ENCODE measurements at places on chromosomes 7 and 10.

DNA sequence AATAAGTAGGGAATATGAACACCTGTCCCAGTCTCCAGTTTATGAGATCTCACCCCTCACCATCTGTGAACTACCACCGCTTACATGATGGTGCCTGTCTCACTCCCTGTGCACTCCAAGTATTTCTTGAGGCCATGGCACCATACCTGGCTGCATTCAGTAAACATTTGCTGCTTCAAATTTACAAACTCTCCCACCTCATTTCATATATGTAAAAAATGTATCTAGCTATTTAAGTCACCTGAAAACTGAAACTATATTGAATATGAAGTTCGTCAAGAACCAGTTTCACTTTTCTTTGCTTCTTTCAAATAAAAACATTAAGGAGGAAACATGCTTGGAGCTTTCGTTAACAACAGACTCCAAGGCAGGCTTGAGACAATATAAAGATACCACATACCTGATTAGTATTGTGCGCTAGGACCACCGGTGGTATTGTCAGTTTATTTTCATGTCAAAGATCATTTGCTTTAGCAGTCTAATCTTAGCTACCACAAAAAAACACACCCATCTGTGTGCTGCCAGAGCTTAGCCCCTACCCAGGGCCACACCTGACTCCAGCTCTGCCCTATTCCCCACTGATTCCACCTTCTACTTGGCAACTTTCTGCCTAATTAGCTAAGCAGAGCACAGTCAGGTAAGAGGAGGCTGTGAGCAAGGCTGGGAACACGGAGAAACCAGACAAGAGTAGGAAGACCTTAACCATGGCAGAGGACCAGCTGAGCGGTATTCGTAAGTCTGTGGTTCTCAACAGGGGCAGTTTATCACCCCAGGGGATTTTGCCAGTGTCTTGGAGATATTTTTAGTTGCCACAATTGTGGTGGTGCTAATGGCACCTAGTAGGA, 92.0 kb downstream of the ZFAND4 start:
- no peak for DNase-seq

GRCh38 chr7:67692425-67692824, 695.8 kb downstream of the TYW1 start:
- no peak for DNase-seq

DNA sequence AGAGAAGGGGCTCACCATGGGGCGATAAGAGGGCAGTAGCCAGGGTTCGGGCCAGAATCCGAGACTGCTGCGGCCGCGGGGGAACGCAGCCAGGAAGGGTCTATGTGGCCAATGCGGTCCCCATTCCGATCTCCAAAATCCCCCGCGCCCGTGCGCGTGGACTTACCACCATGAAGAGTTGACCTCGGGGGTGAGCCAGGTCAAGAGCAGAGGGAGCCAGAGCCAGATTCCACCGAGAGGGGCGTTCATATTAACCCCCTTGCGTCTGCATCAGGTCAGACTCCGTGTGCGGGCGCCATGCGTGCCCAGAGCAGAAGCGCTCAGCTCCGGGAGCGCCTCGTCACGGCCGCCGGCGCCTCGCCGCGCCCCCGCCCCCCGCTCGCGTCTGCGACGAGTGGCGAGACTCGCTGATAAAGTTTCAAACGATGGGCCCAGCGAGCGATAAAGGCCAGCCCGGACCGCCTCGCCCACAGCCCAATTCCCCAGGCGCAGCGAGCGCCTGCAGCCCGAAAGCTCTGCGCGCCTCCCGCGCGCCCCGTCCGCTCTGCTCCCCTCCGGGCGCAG, at the start of gene WNT2:
Gene WNT2, minus strand, starts transcription at position 318 of the 564 bp plus-strand sequence. Its CDS starts 69 bp downstream, at position 249.
- DNase-seq: no peak

DNA sequence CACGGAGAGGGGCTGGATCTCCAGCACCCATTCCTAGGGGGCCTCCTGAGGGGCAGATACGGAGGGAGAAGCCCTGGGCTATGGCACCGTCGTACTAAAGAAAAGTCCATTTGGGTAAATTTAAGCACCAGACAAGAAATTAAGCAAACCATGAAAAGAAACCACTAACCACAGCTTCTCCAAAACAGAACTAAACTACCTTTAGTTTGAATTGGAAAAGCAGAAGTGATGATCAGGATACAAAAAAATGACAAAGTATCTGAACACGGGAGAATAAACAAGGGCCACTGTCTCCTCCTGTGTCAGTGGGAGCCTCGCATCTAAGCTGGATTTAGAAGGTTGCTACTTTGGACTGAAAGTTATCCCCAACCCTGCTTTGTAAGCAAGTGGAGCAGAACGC, 69.1 kb downstream of the DIP2C start:
- DNase-seq: no peak

DNA sequence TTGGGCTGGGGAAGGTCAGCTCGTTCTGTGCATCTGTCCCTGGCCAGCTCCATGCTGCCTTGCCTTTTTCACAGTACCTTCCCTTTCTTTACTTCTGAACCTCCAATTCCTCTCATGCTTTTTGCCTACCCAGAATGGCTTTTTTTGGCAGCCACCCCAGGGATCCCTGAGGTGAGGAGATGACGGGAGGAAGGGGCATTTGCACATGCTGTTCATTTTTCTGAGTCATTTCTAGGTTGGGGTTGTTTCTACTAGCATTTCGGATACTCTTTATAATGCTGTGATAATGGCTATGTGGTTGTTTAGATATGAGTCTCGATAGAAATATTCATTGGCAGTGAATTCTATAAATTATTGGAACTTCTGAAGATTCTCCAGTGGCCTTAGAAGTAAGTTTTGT, 415.1 kb upstream of the FZD8 start:
- no peak for DNase-seq
